ENCODE measurements at places on chromosomes 11 and 22.
A peak's percentile ranks its signal among the peaks of the same experiment; 100 is the strongest.

GRCh38 chr11:95335989-95336388 lies 105.0 kb upstream of the SESN3 start:
- DNase-seq = no peak

DNA sequence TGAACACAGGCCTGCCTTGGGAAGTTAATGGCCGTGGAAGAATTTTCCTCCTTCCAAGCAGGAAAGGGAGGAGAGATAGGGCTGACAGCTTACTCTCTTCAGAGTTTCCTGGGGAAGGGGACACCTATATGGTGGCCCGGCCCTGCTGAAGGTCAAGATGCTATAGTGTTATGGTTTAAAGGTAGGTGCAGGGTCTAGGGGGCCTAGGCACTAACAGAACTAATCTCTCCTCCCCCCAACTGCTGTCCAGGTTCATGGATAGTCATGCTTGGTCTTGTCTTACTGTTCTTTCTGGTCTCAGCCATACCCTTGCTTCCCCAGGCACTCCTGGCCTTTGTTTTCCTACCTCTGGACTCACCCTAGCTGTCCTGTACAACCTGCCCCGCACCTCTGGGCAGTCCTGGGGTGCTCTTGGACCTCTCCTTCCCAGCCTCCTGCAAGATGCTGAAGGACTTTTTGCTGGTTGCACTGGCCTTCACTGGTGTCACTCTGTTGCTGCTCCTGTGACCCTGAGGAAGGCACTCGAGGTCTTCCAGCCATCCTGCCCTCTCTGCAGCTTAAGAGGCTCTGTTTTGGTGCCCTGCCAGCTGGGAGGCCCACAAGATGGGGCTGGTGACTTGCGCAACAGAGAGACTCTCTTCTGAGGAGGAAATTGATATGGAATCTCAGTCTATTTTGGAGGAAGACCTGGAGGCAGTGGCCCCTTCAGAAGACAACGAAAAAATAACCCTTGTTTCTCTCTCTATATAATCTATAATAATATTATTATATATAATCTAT lies 17.9 kb downstream of the SEC14L3 start:
- no peak for DNase-seq

GRCh38 chr11:3162410-3163240 lies 2.5 kb downstream of the OSBPL5 start:
- DNase-seq = no peak

DNA sequence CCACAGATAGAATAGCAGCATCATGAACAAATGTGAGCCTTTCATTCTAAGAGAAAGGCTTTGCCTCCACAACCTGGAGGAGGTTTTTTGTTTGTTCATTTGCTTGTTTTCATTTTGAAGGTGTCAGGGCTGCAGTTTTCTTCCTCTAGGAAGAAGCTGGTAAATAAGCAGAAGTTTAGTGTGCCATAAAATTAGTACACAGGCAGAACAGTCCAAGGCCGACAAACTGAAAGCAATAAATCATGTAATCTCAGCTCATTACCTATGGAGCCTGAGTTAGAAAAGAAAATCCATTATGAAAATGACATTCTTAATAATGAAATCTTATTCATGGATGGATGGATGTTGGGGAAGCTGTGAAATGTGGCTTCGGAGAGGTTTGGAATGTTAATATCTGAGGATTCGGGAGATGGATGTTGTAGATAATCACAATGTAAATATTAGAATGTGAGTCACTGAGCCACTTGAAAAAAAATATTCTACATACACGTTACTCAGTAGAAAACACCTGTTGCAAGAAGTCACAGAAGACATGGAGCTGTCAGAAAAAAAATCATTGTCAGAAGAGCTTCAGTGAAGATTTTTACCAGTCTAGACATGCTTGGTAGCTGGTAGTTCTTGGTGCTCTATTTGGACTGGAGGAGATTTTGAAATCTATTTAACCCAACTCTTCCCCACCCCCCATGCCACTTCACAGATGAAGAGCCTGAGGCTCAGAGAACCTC lies 15.0 kb upstream of the ZDHHC13 start:
- DNase-seq = peak; percentile 76

DNA sequence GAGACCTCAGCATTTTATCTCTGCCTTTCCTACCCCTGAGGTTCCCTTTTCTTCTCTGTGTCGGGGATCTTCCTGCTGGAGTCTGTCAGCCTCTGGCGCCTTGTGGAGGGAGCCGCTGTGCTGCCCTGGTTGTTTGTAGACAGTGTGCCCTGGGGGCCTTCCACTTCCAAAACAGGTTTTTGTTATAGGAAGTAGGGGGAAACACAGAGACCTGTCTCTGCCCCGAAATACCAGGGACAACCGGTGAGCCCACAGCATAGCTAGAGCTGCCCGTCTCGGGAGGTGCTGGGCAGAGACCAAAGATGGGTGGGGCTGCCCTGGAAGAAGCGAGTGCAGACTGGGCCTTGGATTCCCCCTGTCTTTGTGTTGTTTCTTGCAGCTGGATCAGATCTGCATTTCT lies 8.0 kb downstream of the NCAPH2 start:
- no peak for DNase-seq

DNA sequence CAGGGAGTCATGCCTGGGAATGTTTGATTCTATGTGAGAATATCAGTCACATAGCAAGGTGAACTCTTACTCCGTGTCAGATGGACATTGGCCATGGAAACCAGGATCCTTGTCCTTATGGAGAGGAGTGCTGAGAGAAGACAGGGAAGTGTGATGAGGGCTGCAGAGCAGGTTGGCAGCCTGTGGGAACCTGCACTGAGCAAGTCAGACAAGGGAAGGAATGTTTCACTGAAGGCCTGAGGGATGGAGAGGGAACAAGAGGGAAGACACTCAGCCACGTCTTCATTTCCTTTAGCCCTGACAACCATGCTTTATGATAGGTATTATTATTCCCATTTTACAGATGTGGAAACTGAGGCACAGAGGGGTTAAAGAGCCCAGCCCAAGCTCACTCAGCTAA lies 38.4 kb upstream of the HORMAD2 start:
- DNase-seq = no peak

DNA sequence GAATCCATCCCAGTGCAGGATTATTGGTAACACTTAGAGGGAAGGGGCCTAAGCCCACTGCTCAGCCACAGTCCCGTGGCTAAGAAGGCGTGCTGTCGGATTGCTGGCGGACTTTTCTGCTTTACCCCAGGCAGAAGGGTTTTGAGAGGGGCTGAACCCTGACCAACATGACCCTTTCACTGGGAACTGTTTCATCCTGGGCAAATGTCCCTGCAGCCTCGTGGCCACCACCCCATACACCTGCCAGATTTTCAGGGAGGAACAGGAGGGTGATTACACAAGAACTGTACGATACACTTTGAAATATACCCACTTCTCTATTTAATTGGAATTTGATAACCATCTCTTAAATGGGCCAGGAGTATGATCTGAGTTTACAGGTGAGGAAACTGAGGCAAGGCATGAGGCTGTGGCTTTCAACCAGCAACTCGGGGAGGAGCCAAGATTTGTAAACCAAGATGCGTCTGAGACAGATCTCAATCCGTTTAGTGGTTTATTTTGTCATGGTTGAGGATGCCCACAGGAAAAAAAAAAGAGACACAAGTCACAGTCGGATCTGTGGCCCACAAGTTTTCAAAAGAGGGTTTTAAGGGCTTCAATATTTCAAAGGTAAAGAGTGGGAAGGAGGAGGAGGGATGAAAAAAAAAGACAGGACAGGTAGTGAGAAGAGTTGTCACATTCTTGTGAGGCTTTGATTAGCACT lies 6.1 kb upstream of the APOL3 start:
- no peak for DNase-seq

- DNase-seq = no peak
Measured at GRCh38 chr11:12182676-12183541, 72.5 kb downstream of the MICAL2 start.

Measured in NCI-H1105 (cell line).